Fibroblast of the conjunctiva (primary cell): ENCODE measurements at places on chromosomes 1 and 21.

DNA sequence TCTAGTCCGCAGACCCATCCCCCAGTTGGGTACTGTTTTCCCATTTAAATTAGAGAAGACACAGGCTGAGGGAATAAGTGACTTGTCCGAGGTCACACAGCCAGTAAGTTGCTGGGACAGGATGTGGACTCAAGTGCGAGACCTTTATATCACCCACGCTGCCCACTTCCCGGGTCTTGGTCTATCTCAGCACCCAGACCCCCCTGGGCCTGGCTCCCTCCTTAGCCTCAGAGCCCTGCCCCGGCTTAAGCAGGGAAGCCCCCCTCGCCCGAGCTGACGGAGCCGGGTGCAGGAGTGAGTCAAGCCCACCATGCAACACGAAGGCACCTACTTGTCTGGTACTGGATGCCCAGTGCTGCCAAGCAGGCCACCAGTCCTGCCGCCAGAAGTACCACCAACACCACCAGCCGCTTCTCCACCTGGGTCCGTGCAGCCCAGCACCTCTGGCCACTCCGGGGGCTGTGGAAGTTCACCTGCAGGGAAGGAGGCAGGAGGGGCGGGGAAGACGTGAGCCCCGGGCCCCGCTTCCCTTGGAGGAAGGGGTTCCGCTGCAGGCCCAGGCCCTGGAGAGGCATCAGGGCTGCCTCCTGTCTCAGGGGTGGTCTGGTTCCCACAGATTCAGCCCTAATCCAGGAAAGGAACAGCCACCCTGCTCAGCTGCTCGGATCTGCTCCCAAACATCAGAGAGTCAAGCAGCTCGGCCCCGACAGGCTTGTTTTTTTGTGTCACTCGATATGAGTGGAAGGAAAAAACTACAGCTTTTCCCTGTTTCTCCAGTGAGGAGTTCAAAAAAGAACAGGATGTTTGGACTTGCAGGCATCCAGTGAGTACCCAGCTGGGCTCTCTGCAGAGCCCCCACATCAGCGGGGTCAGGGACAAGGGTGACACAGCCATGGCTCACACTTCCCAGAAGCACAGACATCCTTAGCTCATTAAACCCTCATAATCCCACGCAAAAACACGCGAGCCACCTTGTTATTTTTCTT, 11.1 kb downstream of the ECE1 start:
- no peak for DNase-seq

DNA sequence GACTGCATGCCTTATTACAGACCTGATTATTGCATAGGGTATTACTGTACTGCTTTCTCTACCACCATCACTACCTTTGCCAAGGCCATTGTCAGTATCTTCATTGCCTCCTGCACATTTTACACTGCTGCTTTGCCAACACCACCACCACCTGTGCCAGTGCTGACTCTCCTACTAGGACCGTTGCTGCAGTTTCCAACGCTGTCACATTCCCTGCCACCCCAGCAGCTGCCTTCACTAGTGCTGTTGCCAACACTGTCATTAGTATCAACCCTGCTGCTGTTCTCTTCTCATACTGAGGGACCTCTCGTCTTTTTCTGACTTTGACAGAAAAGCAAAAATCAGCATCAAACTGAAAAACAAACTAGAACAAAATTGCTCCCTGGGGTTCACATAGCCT, 394.9 kb upstream of the B3GALT2 start:
- no peak for DNase-seq

DNA sequence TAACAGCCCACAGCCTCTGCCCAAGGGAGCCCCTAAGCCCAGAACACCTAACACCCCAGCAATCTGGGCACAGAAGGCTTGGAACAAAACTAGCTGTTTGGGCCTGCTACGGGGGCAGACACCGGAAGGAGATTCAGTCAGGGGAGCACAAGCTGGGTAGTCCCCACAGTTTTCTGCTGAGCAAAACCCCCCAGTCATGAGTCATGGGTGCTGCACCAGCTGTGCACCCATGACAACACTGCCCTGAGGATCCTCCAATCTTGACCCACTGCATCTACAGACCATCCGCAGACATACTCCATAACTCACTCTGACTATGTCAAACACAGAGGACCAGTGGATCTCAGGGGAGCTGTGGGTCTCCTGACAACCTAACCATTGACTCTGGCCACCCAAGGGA, 105.1 kb downstream of the LRIG2 start:
- no peak for DNase-seq

- DNase-seq = no peak
Observed at GRCh38 chr1:9269078-9269501, 23.6 kb upstream of the SPSB1 start.

GRCh38 chr1:161498646-161499045, 6.6 kb upstream of the FCGR2A start:
- no peak for DNase-seq

DNA sequence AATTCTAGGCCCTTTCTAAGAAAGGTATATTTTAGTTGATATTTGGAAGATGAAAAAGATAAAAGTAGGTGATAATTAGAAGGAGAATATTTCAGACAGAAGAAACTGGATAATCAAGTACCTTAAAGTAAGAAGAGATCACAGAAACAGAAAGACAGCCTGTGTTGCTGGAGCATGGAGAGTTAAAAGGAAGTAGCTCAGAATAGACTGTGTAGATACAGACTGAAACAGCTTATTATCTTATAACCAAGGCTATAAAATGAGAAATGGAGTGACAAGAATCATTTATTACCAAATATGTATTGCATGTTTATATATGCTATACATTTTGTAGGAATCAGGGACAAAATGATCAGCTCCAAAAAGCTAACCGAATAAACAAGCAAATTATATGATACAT, 1120.3 kb downstream of the BRINP3 start:
- DNase-seq = no peak
